Breast epithelium (tissue), 4 donors: ENCODE measurements at places on chromosomes 4 and X.

DNA sequence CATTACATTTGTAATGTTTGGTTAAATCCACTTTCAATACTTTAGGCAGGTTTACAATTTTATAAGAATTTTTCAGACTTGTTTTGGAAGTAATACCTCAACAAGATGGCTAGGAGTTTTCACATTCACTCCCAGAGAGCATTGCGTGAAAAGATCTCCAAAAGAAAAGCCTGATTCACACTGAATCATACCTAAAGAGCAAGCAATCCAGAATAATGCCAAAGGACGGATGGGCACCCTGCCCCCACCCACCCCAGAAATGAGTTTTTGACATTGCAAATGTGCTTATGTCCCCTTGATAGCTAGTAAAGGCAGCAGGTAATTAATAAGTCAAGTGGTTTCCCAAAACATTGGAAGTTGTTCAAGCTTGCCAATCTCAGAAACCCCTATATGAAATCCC lies 557.7 kb upstream of the TENM3 start:
- no peaks in the 10 kb centered on the region for H3K4me1 ChIP-seq
- no peaks in the 10 kb centered on the region for H3K27me3 ChIP-seq
- H3K36me3 ChIP-seq, result no peaks in the 10 kb centered on the region
- DNase-seq, result no peak
- H3K27ac ChIP-seq, result no peak overlapping the region

GRCh38 chrX:11273544-11273943 lies 19.7 kb upstream of the AMELX start:
- no peaks in the 10 kb centered on the region for H3K36me3 ChIP-seq
- no peak overlapping the region for H3K27ac ChIP-seq
- no peak overlapping the region for H3K4me3 ChIP-seq

GRCh38 chrX:39296472-39296871 lies 495.2 kb downstream of the MID1IP1 start:
- DNase-seq, result no peak
- H3K27me3 ChIP-seq, result peaks cover 54% of the 10 kb centered on the region
- H3K4me3 ChIP-seq, result no peak overlapping the region
- no peaks in the 10 kb centered on the region for H3K36me3 ChIP-seq
- no peaks in the 10 kb centered on the region for H3K4me1 ChIP-seq

DNA sequence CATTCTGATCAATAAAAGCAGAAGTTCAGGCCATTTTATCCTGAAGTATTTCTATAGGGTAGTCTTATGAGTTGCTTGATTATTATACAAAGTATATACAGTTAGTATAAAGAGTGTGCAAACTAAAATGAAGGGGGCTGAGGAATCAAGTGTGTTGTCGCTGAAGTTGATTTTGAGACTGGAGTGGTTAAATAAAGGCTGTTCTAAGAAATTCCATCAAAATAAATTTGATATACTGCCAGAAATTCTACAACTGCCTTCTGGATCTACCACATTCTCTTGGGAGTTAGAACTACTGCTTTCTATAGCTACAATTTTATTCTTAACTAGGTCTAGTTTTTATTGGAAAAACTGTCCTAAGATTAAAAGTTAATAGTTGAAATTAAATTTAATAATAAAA lies 12.4 kb downstream of the EDNRA start:
- H3K36me3 ChIP-seq, result no peaks in the 10 kb centered on the region
- no peaks in the 10 kb centered on the region for H3K27me3 ChIP-seq
- H3K4me3 ChIP-seq, result peak overlapping the region; percentile 31
- no peaks in the 10 kb centered on the region for H3K4me1 ChIP-seq

DNA sequence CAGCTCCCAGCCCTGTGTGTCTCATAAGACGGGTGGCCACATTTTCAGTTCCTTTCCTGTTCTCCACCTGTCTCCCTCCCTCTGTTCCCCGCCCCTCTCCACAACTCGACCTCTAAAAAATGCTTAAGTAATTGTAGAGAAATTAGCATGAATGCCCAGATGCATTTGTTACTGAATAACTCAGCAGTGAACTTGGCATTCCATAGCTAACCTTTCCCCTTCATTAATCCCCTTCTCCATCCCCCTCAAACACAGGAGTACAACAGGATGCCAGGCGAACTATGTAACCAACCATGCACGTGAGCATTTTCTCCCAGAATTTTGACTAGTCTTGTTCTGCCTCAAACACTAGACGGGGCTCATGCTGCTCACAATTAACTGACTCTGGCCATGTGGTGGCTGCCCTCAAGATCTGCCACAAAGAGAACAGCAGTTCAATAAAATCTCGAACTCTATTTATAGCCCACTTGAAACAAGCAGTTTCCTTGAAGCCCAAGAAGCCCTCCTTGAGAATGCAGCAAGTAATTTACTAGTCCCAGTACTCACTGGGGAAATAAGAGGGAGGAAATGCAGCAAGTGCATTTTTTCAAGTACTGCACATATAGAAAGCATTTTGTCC lies 351.2 kb downstream of the ARHGAP24 start:
- H3K4me3 ChIP-seq, result no peak overlapping the region
- H3K4me1 ChIP-seq, result no peaks in the 10 kb centered on the region
- H3K27me3 ChIP-seq, result no peaks in the 10 kb centered on the region
- DNase-seq, result no peak

- no peaks in the 10 kb centered on the region for H3K36me3 ChIP-seq
- no peak for DNase-seq
- no peaks in the 10 kb centered on the region for H3K4me1 ChIP-seq
- H3K27ac ChIP-seq, result no peak overlapping the region
These were observed 57.7 kb downstream of the SOX3 start for GRCh38 chrX:140447150-140447549.

GRCh38 chrX:39676434-39676833 lies 421.3 kb downstream of the BCOR start:
- H3K4me3 ChIP-seq, result no peak overlapping the region
- no peak overlapping the region for H3K27ac ChIP-seq
- H3K36me3 ChIP-seq, result no peaks in the 10 kb centered on the region
- DNase-seq, result no peak
- no peaks in the 10 kb centered on the region for H3K4me1 ChIP-seq
- H3K27me3 ChIP-seq, result peaks cover 53% of the 10 kb centered on the region

DNA sequence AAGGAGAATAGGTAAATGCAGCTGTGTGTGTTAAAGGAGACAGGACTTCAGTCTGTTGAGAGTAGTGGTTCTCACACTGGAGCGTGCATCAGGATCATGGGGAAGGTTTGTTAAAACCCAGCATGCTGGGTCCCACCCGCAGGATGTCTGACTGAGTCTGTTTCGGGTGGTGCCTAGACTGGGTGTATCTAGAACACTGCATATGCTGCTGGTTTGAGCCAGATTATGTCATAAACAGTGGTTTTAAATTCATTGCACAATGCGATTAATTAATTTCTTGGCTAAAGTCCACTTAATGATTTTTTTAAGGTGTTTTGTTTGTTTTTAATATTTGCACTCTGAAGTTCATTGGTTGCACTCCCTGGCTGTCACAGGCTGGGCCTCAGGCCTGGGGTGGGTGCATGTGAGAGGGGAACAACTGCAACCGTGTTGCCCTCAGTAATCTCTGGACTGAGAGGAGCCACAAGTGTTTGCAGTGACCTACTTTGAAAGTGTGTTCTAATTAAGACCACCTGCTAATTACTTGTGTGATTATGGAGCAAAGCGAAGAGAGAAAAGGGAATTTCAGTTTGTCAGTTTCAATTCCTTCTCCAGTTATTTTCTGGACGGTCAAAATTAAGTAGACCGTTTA lies 8.3 kb downstream of the HCCS start:
- H3K4me3 ChIP-seq, result no peak overlapping the region
- no peaks in the 10 kb centered on the region for H3K4me1 ChIP-seq
- no peak for DNase-seq
- no peak overlapping the region for H3K27ac ChIP-seq

- no peaks in the 10 kb centered on the region for H3K36me3 ChIP-seq
- no peak for DNase-seq
- H3K27me3 ChIP-seq, result no peaks in the 10 kb centered on the region
- no peak overlapping the region for H3K4me3 ChIP-seq
- no peak overlapping the region for H3K27ac ChIP-seq
- H3K4me1 ChIP-seq, result no peaks in the 10 kb centered on the region
These were observed 69.3 kb upstream of the LDB2 start for GRCh38 chr4:16967722-16968121.

DNA sequence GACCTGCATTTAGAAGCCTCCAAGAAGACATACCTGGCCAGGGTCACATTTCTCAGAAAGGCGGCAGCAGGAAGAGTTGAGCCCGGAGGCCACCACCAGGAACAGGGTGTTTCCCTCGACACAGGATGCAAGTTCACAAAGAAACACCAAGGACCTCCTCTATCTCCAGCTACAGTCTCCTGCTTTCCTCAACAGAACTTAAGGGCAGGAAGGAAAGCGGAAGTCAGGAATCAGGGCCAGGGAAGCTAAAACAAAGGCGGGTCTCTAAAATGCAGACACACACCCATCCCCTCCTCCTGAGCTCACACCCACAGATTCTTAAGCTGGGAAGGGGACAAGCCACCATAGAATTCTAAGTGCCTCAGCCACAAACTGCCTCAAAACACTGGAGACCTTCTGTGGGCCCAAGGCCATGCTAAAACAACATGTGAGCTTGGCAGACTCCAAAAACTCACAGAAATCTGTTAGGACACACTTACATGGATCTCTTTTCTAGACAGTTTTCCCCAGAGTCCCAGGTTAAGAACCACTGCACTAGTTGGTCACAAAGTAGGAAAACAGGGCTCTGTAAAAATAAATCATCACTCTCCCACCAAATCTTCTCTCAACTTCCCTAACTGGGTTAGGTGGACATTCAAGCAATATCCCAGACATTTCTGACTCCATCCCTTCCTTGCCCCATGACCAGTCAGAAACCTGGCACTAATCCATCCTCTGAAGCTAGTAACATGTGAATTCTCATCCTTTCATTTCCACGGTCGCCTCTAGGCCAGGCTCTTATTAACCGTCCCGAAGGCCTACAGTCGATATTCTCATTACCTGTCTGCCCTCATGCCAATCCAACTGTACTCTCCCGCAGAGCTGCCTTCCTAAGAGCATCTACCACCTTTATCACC lies 163.2 kb downstream of the APBB2 start:
- H3K4me1 ChIP-seq, result no peaks in the 10 kb centered on the region
- no peaks in the 10 kb centered on the region for H3K27me3 ChIP-seq
- H3K4me3 ChIP-seq, result no peak overlapping the region
- no peak for DNase-seq
- H3K27ac ChIP-seq, result peak overlapping the region; percentile 74

GRCh38 chr4:101020956-101021355 lies 326.4 kb downstream of the PPP3CA start:
- no peaks in the 10 kb centered on the region for H3K4me1 ChIP-seq
- H3K4me3 ChIP-seq, result no peak overlapping the region
- H3K27ac ChIP-seq, result no peak overlapping the region
- no peaks in the 10 kb centered on the region for H3K27me3 ChIP-seq

DNA sequence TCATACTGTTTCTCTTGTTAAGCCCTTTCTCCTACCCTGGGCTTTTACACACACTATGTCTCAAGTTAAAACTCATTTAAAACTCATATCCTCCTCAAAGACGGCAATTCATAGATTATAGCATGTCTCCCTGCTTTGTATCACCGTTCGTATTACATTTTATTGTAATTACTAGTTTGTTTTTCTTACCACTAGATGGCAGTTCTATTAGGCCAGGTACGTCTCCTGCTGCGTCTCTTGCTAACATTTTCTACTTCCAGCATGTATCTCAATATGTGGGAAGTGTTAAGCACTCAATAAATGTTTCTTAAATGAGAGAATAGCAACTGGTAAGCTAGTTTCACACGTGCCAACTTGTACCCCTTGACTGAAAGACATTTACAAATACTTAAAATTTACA lies 450.3 kb upstream of the PCDH7 start:
- no peak for DNase-seq
- H3K36me3 ChIP-seq, result no peaks in the 10 kb centered on the region
- H3K4me1 ChIP-seq, result no peaks in the 10 kb centered on the region
- H3K27me3 ChIP-seq, result no peaks in the 10 kb centered on the region

DNA sequence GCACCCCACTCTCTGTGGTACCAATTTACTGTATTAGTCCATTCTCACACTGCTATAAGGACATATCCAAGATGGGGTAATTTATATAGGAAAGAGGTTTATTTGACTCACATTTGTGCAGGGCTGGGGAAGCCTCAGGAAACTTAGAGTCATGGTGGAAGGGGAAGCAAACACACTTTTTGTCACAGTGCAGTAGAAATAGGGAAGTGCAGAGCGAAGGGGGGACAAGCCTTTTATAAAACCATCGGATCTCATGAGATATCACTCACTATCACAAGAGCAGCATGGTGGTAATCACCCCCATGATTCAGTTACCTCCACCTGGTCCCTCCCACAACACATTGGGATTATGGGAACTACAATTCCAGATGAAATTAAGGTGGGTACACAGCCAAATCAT lies 766.9 kb upstream of the PCDH10 start:
- no peak overlapping the region for H3K27ac ChIP-seq
- no peaks in the 10 kb centered on the region for H3K4me1 ChIP-seq
- H3K36me3 ChIP-seq, result no peaks in the 10 kb centered on the region
- DNase-seq, result no peak
- H3K27me3 ChIP-seq, result no peaks in the 10 kb centered on the region
- no peak overlapping the region for H3K4me3 ChIP-seq

- H3K27ac ChIP-seq, result no peak overlapping the region
- H3K36me3 ChIP-seq, result no peaks in the 10 kb centered on the region
- H3K4me3 ChIP-seq, result no peak overlapping the region
These were observed 46.8 kb upstream of the ATXN3L start for GRCh38 chrX:13366698-13367097.

DNA sequence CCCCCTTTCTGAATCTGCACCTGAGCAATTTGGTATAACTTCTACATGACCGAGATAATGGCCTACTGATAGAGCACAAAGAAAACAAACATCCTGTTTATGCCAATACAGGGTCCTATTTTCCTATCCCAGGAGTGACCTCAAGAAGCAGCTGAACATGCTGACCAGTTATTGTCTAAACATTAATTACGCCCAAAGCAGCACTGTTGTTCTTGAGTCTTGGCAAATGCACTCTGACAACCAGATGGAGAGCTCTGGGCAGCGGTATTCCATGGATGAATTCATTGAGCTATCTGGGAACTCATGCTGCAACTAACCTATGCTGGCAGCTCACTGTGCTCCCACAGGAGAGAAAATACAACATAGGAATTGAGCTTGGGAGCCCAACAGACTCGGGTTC lies 52.6 kb downstream of the PCYT1B start:
- H3K4me1 ChIP-seq, result no peaks in the 10 kb centered on the region
- no peaks in the 10 kb centered on the region for H3K27me3 ChIP-seq
- no peak overlapping the region for H3K4me3 ChIP-seq
- H3K27ac ChIP-seq, result no peak overlapping the region
- DNase-seq, result no peak

- no peak overlapping the region for H3K27ac ChIP-seq
- H3K36me3 ChIP-seq, result no peaks in the 10 kb centered on the region
These were observed 33.7 kb downstream of the ATP2B3 start for GRCh38 chrX:153551135-153551534.

DNA sequence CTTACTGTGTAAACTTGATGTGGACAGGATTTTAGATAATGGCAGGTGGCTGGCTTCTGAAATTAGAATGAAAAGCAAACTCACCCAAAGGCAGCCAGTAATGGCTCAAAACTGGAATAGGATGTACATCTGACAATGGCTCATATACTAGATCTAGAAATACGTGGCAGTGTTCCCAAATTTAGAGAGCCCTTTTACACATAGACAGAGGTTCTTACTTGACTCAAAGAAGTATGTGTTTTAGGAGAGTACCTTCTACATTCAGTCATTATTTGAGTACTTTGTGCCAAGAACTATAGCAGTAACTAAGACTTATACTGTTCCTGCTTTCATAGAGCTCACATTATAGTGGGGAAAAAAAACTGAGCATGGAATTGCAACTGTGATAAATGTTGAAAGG lies 48.0 kb downstream of the UBE2K start:
- H3K27ac ChIP-seq, result no peak overlapping the region
- no peaks in the 10 kb centered on the region for H3K36me3 ChIP-seq
- H3K27me3 ChIP-seq, result no peaks in the 10 kb centered on the region

- peaks cover 6% of the 10 kb centered on the region for H3K4me1 ChIP-seq
- H3K27ac ChIP-seq, result peak overlapping the region; percentile 93
- H3K36me3 ChIP-seq, result no peaks in the 10 kb centered on the region
- DNase-seq, result peak; percentile 79
- peak overlapping the region; percentile 82 for H3K4me3 ChIP-seq
- H3K27me3 ChIP-seq, result peaks cover 18% of the 10 kb centered on the region
These were observed 4.2 kb downstream of the PDGFRA start for GRCh38 chr4:54233277-54233696.
